ENCODE measurements at places on chromosomes 2 and 18.
A peak's percentile ranks its signal among the peaks of the same experiment; 100 is the strongest.

GRCh38 chr2:220129391-220129790 is 502.0 kb downstream of the SLC4A3 start:
- no peak for DNase-seq

DNA sequence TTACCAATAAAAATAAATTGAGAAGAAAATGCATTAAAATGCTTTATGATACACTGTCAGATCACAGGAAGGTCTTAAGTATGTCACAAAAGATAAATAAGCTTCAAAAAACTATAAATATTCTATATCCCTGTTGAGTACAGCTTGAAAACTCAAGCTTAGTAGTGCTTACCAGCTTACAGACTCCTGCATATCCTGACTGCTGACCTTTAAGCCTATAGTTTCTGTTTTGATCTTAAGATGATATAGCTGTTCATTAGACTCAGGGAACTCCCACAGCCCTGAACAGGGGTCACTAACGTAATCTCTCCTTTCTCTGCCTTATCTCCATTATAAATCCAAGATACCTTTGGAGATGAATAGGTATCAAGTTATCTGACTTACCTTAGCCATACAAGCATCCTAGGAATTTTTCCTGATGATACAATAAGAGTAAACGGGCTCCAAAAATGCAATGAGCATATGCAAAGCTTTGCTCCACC is 93.7 kb upstream of the RBBP8 start:
- no peak for DNase-seq

GRCh38 chr2:127104166-127104660 is 2.7 kb downstream of the BIN1 start:
- no peak for DNase-seq

DNA sequence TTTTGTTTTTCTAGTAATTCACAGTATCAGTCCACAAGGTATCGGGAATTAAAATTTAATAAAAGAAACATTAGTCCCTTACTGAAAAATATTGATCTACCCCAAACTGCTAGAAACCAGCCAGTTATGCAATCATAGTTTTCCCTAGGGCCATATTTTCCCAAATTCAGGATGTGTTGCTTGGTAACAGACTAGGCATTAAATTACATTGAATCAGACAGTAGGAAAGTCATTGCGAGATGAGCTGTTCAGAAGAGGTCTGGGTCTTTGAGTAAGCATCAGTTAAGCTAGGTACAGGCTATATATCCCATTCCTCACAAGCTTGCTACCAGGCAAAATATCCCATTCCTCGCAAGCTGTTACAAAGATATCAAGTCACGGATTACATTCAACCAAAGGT is 123.0 kb upstream of the CCDC150 start:
- DNase-seq: no peak

DNA sequence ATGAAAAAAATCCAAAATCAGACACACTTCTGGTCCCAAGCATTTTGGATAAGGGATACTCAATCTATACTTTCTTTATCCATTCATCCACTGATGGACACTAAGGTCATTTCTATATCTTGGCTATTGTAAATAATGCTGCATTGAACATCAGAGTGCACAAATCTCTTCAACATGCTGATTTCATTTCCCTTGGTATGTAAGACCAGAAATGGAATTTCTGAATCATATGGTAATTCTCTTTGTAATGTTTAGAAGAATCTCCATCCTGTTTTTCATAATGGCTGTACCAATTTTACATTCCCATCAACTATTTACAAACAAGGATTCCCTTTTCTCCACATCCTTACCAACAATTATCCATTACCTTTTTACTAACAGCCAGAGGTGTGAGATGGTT is 33.7 kb upstream of the MCM6 start:
- DNase-seq: no peak

DNA sequence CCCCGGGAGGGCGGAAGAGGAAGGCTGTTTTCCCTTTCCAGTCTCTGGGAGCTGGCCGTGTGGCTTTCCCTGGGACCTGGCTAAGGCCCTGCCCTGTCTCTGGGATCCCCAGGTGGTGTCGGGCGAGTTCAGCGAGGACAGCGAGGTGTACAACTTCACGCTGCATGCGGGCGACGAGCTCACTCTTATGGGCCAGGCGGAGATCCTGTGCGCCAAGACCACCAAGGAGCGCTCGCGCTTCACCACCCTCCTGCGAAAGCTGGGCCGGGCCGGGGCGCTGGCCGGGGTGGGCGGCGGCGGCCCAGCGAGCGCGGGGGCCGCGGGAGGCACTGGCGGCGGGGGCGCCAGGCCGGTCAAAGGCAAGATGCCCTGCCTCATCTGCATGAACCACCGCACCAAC is 11.2 kb downstream of the GAREM2 start:
- DNase-seq: no peak

DNA sequence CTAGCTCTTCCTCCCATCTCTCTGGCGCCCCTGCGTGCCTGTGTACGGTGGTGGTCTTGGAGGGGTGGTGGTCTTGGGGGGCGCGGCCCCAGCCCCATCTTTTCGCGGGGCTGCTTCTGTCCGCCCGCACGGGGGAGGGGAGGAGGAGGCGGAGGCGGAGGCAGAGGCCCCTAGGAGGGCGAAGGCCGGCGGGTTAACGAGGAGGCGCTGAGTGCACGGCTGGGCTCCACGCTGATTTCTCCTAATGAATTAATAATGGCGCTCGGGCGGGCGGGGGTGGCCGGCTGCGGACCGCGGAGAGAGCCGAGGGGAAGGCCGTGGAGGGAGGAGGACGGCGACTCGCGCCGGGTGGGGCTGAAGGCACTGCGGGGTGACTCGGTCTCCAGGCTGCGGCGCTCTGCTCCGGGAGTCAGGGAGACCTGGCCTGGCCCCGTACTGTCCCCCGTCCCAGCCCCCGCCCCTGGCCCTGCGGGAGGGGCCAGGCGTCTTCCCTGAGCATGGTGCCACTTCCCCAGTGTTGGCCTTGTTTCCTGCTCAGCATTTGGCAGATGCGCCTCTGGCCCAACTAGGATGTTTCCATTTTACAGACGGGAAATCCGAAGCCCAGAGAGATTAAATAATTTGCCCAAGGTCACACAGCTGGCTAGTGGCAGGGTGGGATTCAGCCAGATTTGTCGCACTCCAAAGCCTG is 6.0 kb downstream of the GAREM2 start:
- DNase-seq: no peak

- DNase-seq: no peak
Observed at GRCh38 chr2:147506889-147507288, 337.9 kb upstream of the ACVR2A start.

GRCh38 chr18:62070302-62070701 is 116.6 kb downstream of the PIGN start:
- no peak for DNase-seq

- DNase-seq: peak; percentile 75
Observed at GRCh38 chr2:28408764-28409599, 16.3 kb downstream of the FOSL2 start.

DNA sequence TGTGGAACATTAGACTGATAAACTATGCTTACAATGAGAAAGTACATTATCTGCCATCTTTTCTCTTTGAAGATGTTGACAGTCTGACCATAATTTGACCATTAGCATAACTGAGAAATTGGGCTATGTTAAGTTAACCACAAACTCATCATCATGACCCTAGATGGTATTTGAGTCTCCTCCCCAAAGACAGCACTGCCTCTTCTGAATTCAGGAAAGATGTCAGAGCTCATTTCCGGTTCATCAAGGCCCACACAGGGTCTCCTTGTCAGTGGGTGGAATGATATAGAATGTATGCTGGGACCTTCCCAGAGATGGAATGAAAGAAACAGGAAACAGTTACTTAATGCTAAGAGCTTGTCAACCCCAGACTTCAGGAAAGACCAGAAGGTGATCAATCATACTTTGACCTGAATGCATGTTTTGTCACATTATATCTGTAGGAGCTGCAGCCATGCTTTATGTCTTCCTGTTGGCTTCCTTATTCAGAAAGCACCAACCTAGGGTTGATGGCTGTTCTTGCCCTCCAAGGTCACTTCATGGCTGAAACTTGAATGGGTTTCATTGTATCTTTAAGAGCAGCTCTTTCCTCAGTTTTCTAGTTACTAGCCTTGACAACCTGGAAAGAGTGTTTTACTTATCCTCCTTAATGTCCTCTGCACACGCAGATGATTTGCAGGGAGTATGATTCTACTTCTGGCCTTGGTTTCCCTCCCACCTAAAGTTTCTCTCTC is 99.1 kb upstream of the NEUROD1 start:
- no peak for DNase-seq

DNA sequence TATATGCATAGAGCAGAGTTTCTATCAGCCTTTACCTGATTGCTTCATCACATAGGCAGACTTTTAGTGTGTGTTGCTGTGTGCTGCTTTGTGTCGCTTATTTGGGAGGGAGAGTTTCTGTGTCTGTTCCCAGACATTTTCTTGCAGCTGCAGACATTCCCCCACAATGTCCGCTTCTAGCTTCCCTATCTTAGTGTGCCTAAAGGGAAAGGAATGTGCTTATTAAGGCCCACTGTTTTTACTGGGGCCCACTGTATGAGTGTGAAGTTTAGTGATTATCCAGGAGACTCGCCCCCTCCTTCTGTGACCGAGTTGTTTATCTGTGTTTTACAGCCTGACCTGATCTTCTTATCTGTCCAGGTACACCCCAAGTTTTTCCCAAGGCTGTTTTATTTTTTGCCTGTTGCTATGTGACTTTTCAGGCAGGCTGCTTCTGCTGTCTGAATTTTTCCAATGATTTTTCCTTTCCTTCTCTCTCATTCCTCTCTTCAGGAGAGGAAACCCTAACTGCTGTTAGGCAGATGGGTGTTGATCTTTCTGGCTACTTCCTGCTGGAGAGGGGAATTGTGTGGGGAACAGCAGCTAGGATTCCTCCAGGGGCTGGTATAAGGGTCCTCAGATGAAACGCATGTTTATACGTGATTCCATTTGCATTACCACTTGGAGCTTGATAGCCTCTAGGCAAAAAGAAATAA is 47.6 kb downstream of the STK17B start:
- no peak for DNase-seq

DNA sequence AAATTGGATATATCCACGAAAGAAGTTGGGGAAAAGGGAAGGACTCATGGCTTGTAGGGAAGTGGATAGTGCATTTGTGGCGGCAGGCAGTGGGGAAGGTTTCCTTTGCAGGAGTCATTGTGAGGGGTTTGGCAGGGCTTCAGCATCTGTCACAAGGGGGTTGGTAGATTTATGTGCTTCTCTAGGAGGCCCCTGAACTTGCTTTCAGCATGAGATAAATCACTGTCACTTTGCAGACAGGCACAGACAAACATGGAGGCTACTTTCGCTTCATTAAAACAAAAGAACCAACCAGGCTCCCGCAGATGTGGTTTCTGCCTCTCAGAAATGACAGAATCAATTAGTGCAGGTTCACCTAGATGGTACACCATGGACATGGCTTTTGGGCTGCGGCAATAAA is 340.7 kb downstream of the TGIF1 start:
- DNase-seq: no peak
